ENCODE measurements at places on chromosomes 2 and 18.

GRCh38 chr2:206798000-206798399, 32.6 kb downstream of the FASTKD2 start:
- no peak for DNase-seq

- no peak for DNase-seq
These were observed 52.1 kb downstream of the ABCG8 start for GRCh38 chr2:43890855-43891254.

GRCh38 chr2:52639692-52640091, 1127.9 kb upstream of the CHAC2 start:
- no peak for DNase-seq

GRCh38 chr18:78906066-78906465, 73.6 kb upstream of the SALL3 start:
- no peak for DNase-seq

DNA sequence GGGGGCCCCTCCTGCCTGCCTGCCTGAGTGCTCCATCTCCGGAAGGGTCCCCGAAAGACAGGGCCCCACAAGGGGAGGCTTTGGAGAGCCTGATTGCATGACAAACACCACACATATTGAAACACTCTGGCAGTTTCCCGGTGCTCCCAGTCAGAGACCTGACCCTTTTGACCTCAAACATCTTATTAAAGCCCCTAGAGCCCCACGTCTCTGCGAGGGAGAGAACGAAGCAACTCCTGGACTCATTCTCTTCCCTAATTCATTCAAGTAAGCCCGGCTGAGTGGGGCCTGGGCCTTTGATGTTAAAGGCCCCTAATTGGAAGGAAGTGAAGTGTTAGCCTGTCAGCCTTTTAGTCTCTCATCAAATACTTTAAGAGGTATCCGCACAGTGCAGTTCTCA, 335.6 kb downstream of the CYRIA start:
- DNase-seq, result no peak

DNA sequence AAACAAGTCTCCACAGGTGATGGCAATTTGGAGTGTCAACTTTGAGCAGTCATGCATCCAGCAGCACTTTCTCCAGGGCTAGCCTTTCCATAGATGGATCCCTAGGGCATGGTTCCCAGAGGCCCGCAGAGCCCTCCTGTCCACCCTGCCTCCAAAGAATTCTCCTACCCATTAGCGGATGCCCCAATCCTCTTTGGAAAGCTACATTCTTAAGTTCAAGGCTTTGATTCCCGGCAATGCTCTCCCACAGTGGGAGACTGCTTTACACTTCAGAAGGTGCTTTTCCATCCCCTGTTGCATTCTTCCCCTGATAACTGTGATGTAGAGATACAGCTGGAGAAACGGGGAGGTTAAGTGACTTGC, 61.3 kb downstream of the ACAA2 start:
- no peak for DNase-seq

DNA sequence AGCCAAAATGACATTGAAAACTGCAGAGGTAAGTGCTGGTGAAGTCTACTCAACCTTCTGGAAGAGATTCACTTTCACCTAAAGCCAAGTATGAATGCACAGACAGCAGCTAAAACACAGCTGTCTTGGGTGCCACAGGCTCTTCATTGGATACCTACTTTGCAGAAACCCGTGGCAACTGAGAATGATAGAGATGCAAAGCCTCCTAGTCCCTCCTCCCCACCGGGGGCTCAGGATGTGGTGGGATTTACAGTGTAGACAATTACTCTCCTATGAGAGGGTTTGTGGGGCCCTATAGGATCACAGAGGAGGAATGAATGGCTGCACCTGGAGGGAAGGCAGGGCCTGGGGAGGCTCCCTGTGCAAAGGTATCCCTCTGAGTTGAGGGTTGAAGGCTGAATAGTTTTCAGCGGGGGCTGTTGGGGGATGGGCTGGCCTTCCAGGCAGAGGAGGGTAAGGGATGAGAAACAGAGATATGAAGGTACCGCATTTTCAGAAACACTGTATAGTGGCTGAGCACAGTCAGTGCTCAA, 131.6 kb downstream of the RNF144A start:
- no peak for DNase-seq

DNA sequence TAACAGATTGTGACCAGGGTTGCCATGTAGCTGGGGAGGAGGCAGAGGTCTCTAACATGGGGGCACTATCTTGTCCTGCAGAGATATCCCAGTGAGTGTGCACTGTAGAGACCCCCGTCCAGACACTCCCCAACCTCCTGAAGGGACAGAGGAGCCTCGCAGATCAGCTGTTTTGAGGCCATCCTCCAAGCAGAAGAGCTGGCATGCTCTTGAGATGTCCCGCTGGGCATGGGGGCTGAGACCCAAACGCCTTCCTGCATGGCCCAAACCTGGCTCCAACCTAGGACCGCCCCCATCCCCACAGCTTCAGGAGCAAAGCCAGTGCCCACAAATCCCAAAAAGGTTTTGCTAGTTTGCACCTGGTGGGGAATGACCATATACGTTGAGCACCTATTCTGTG, 2.7 kb upstream of the SLC66A3 start:
- DNase-seq, result no peak

DNA sequence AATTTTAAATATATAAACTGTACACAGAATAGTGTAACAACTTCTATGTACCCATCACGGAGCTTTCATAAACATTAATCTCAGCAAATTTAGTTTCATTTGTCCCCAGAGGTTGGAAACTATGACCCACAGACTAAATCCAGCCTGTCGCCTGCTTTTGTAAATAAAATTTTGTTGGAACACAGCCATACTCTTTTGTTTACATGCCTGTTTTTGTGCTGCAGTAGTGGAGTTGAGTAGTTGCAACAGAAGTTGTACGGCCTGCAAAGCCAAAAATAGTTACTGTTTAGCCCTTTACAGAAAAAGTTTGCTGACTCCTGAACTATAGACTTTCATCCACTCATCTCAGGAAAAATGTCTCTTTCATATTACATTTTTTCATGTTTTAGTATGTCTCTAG, 39.8 kb downstream of the RBM45 start:
- DNase-seq, result no peak

DNA sequence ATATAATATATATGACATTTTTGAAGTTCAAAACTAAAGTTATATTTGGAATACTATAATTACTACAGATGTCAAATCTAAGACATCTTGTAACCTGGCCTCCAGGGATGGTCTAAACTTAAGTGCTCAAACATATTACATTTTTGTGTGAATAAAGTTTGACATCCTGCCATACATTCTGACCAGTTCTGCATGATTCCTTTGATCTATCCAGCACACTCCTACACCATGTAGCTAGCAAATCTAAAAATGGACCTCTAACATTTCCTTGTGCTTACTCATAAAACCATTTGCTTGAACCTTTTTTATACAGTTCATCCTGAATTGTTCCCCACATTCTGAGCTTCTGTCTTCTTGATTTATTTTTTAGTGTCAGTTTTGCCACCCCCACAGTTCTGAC, 294.3 kb upstream of the ZNF804A start:
- DNase-seq, result no peak

GRCh38 chr18:24003288-24003687, 11.3 kb upstream of the TTC39C start:
- DNase-seq, result no peak

DNA sequence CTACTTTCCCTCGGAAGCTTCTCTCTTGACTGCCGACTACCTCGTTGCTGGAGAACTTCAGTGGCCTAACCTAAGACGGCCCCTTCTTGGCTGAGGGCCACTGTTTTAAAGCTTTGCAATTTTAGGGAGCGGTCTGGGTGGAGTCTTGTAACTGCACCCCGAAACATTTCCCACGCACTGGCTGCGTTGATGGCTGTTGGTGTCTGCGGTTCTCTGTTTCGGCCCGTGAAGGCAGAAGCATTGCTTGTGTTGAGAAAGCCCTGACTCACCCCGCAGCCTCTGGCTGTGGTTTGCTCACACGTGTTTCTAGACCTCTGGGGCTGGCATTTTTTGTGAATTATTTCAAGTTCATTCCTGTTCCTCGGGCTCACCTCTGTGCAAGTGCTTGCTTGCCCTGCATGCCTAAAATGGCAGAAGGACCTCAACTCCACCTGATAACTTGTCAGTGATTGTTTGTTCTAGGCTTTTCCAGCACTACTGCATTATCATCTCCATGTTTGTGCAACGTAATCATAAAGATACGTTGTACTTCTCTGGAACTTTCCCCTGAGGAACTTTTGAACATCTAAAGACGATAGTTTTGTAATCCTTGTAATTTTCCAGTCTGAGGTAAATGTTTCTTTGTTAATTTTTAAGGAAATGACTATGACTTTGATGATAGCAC, 94.2 kb upstream of the DLX2 start:
- DNase-seq, result peak; percentile 30

- no peak for DNase-seq
These were observed 444.1 kb downstream of the XIRP2 start for GRCh38 chr2:167332358-167332757.

GRCh38 chr2:37894601-37895000, 30.5 kb upstream of the RMDN2 start:
- no peak for DNase-seq

- no peak for DNase-seq
These were observed 45.4 kb upstream of the PAPOLG start for GRCh38 chr2:60710707-60711106.

- DNase-seq, result no peak
These were observed 508.5 kb downstream of the PID1 start for GRCh38 chr2:228762565-228762964.
